CD4-positive, alpha-beta T cell treated with Interferon alpha-2 for 1 hour (primary cell): ENCODE measurements at places on chromosomes 4 and X.

DNA sequence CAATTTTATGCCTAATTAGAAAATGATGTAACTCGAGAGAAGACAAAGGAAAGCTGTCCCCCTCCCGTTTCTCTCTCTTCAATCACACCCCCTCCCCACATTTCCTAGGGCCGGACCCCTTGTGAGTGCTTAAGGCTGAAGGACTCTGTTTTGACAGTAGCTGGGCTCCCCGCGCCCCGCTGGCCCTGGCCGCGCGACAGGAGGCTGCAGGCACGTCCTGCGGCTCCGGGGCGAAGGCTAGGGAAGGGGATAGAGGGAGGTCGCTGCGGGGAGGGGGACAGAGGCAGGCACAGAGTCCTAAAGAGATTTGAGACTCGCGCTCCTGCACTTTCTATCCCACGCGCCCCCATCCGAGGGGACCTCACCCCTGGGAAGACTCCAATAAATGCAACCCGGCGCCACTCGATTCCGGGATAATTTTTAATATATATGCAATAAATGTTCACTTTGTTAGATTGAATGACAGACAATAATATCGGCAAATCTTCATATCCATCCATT, 56.2 kb upstream of the TMEM33 start:
- DNase-seq, result no peak

GRCh38 chrX:111131572-111131971, 35.6 kb downstream of the PAK3 start:
- no peak for DNase-seq

DNA sequence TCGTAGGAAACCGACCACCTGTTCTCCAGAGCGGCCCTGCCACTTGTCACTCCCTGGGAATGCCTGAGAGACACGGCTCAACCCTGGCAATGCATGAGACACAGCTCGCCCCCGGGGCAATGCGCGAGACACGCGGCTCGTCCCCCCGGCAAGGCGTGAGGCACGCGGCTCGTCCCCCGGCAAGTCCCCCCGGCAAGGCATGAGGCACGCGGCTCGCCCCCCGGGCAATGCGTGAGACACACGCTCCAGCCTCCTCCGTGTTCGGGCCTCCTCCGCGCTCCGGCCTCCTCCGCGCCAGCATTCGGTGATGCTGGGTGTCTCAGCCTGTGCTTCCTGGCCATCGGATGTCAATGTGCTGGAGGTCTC, 27.5 kb upstream of the CPLX1 start:
- no peak for DNase-seq

GRCh38 chrX:69015156-69015555, 150.1 kb downstream of the PJA1 start:
- no peak for DNase-seq

DNA sequence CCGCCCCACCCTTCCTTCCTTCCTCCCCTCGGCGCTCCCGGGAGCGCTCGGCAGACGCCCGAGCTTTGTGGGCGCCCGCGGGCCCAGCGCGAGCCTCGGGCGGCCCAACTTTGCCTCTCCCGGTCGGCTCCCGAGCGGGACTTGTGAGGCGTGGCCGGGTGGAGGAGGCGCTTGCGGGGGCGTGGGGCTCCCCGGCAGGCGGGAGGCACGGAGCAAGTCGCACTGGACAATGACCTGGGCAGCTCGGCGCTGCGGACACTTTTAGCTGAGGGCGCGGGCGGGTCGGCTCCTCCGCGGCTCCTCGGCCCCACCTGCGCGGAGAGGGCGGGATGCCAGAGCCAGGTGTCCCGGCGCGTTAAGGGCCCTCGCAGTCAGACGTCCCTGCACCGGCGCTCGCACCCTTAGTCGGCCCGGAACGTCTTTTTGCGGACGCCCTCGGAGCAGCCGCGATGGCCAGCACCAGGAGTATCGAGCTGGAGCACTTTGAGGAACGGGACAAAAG, 385 bp downstream of the DCLK2 start:
- DNase-seq, result no peak

GRCh38 chrX:2325076-2325784, 175.5 kb downstream of the DHRSX start:
- peak; percentile 22 for DNase-seq

GRCh38 chrX:84876876-84877275, 126.8 kb upstream of the APOOL start:
- DNase-seq, result no peak

DNA sequence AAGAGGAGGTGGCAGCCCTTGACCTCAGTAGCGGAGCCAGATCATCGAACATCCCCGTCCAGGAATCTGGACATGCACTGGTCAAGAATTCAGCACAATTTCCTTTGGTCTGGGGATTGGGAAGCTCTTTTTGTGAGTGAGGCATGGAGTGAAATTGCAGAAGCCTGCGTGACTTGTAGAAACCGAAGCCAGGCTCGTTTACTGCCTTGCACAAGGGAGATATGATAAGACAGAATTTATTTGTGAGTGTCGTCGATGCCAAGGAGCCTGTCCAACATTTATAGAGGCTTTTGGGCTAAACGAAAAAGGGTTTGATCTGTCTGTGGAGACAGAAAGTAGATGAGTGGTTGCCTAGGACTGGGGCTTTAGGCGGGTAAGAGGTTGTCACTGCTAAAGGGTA, 50.6 kb downstream of the TBL1X start:
- DNase-seq, result no peak

- DNase-seq, result no peak
Measured at GRCh38 chr4:105894660-105895582, at the start of gene NPNT. NPNT (plus strand) TSS chr4:105895471; CDS start chr4:105895653, 182 bp downstream.

GRCh38 chrX:50206753-50207152, 2.2 kb downstream of the CCNB3 start:
- DNase-seq, result no peak

- DNase-seq, result no peak
Measured at GRCh38 chr4:20359692-20360091, 108.0 kb downstream of the SLIT2 start.
